SJCRH30 (cell line): ENCODE measurements at places on chromosomes 3 and 15. TPM values are rescaled to one million over a fixed set of nuclear protein-coding genes. Genes with fewer than 3 reads are reported as not detected.

GRCh38 chr15:76285241-76285825, 25.9 kb downstream of the ETFA start:
- no peak for DNase-seq

DNA sequence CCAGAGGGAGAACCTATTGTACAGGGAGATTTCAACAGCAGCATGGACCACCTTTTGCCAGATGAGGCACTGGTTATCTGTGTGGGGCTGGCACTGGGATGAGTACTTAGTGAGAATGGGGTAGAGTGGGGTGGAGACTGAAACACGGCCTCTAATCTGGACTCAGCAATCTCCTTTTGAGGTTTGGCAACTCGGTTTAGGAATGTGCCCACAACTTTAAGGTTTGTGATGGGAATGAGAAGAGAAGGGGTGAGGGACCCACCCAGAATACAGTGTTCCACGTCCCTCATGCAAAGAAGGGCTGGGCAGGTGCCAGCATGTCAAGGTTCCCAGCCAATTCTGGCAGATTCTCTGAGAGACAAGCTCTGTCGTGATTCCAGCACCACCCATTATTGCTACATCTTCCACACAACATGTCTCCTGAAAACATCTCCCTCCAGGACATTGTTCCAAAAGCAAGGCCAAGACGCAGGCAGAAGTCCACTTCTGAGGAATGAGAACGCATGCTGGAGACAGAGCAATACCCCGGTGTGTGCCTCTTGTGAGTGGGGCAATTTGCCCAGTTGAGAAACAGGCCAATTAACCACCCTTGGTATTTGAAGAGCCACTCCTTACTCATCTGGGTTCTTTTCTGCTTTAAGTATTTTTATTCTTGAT, 37.5 kb upstream of the CCR4 start:
- DNase-seq: no peak

GRCh38 chr3:101942356-101942755, 93.0 kb downstream of the NFKBIZ start:
- no peak for DNase-seq

DNA sequence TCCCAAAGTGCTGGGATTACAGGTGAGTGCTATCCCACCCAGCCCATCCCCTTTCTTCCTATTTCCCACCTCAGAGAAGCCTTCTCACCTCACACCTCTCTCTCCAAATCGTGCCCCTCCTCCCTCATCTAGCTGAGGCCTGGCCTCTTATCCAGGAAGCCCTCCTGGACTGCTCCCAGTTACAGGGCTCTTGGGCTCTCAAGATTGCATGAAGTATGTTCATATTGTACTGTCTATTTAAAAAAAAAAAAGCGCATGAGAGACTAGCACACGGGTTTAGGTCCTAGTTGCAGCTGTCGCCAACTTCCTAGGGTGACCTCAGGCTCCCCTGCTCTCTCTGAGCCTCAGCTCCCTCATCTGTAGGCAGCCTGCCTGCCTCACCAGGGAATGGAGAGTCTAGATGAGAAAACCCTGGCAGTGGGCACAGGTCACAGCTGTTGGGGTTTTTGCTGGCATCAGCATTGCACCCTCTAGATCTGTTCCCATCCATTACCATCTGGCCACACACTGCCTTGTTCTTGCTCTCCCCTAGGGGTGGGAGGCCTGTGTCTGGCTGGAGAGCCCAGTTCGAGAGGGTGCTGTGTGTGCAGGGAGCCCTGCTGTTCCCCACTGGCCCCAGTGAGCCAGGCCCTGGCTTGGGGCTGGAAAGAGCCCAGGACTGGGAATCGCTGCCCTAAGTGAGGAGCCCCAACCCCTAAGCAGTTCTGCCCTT, 24.2 kb upstream of the C15orf39 start:
- peak; percentile 84 for DNase-seq

GRCh38 chr3:139519998-139520737, 19.4 kb downstream of the RBP1 start:
- DNase-seq: peak; percentile 54

GABRR3 gene
- total RNA-seq: 0.03 TPM in 1 of 2 replicates, not detected in the other
